ENCODE measurements at places on chromosomes 7 and 10. TPM values are rescaled to one million over a fixed set of nuclear protein-coding genes. Genes with fewer than 3 reads are reported as not detected.

The PRRT4 gene
- under 0.01 TPM for total RNA-seq

The FBH1 gene
- total RNA-seq: 115 TPM

The ABCB1 gene
- total RNA-seq: 0.50 TPM

The NODAL gene
- total RNA-seq: not detected

The DNAH11 gene
- under 0.01 TPM for total RNA-seq

The ITIH2 gene
- not detected for total RNA-seq

The TMEM60 gene
- 23.4 TPM for total RNA-seq

The KCP gene
- 0.55 TPM for total RNA-seq

The SH2D4B gene
- total RNA-seq: not detected

The FAM131B gene
- total RNA-seq: 2.3 TPM

The AKR1E2 gene
- 24.9 TPM for total RNA-seq

The ATRNL1 gene
- total RNA-seq: 1.00 TPM

The CFTR gene
- under 0.01 TPM for total RNA-seq

The IFIT5 gene
- total RNA-seq: 30.1 TPM

The PAPSS2 gene
- 77.7 TPM for total RNA-seq

The NUP42 gene
- 30.5 TPM for total RNA-seq

The AGBL3 gene
- 1.00 TPM for total RNA-seq

The HOXA3 gene
- total RNA-seq: 1.2 TPM

The PDIA4 gene
- 710 TPM for total RNA-seq

The EVX1 gene
- not detected for total RNA-seq

The CUBN gene
- 0.87 TPM for total RNA-seq

The SLC13A1 gene
- total RNA-seq: not detected

The ETV1 gene
- 17.2 TPM for total RNA-seq

The FOXK1 gene
- total RNA-seq: 33.6 TPM

The ECHDC3 gene
- 12.0 TPM for total RNA-seq

The ASB13 gene
- 9.1 TPM for total RNA-seq

The TMEM72 gene
- not detected for total RNA-seq

The TAS2R3 gene
- total RNA-seq: 0.44 TPM

The AEBP1 gene
- 165 TPM for total RNA-seq

The TPK1 gene
- 7.4 TPM for total RNA-seq

The SPDYE8 gene
- total RNA-seq: not detected

The OR6V1 gene
- total RNA-seq: not detected

The GCK gene
- total RNA-seq: 0.62 TPM

The CALY gene
- 0.25 TPM for total RNA-seq

The AS3MT gene
- 13.7 TPM for total RNA-seq

The UTF1 gene
- total RNA-seq: not detected

The GALNT17 gene
- under 0.01 TPM for total RNA-seq

The PRPS1L1 gene
- not detected for total RNA-seq

The GPR15LG gene
- not detected for total RNA-seq

The UPP1 gene
- 10.9 TPM for total RNA-seq

The PDCD4 gene
- 60.0 TPM for total RNA-seq

The FOXI2 gene
- total RNA-seq: not detected

The BTBD16 gene
- total RNA-seq: not detected

The FZD8 gene
- 20.2 TPM for total RNA-seq

The NPTX2 gene
- total RNA-seq: 0.12 TPM

The ADAP1 gene
- 1.2 TPM for total RNA-seq

The LIPK gene
- total RNA-seq: not detected

The TMEM273 gene
- not detected for total RNA-seq

The NAT16 gene
- total RNA-seq: under 0.01 TPM

The PTPRZ1 gene
- 0.89 TPM for total RNA-seq

The ZNF12 gene
- total RNA-seq: 17.0 TPM
